ENCODE measurements at places on chromosomes 3 and 15.

DNA sequence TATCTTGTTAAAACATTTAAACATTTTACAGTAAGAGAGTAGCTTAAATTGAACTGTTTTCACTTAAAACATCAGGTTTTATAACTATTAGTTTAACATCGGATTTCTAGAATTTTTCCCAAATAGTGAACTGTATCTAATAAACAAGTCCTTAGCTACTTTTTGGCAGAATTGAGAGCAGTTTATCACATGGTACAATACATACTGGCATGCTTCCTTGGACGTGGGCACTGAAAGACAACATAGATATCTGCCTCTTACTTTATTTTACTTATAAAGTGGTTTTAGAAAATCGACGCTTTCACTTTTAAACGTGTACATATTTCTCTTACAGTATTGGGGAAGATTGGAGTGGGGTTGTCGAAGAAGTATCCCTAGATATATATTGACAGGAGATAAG, 52.8 kb downstream of the OPA1 start:
- DNase-seq, result no peak

DNA sequence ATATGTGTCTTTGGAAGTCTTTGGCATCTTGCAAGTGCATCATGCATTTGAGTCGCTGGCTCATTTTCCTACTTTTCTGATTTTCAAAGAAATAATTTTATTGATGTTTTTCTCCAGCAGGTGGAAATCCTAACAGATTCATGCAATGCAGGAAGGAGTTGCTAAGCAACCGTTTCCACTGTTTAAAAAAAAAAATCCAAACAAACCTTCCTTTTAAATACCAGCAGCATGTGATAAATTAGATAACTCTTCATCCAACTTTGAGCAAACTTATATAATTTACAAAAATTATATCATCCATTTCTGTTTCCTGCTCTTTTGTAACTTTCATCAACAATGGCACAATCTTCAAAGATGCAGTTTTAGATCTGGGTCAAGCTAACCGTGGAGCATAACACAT, 364.1 kb downstream of the MFSD1 start:
- no peak for DNase-seq

GRCh38 chr3:26452363-26452762, 170.2 kb upstream of the LRRC3B start:
- DNase-seq, result no peak

- no peak for DNase-seq
Observed at GRCh38 chr3:153785901-153786300, 335.3 kb upstream of the ARHGEF26 start.

- DNase-seq, result no peak
Observed at GRCh38 chr3:188472336-188472735, 318.4 kb downstream of the LPP start.

Measured in stimulated activated CD8-positive, alpha-beta memory T cell treated with anti-CD3 and anti-CD28 coated beads, Interleukin-7, amount 100 ng/mL, for 1 hour (primary cell).